ENCODE measurements at places on chromosomes 7 and 10.

GRCh38 chr7:140674899-140675701 lies 2.4 kb downstream of the ADCK2 start:
- no peak for DNase-seq

DNA sequence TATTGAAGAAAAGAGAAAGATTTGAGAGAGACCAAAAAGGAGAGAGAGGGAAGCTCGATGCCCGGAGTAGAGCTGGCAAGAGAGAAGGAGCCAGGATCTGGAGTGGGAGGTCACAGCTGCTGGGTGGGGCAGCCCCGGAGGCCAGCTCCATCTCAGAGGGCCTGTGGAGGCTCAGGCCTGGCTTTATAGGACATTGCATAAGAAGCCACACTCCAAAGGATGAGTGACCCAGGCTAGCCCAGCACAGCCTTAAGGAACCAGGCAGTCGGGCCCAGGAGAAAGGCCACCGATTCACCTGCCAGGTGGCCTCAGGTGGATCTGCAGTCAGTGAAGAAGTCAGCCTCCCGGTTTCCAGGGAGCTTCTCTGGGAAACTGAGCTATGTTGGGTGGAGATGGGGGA lies 676 bp downstream of the PLAC9 start:
- no peak for DNase-seq

DNA sequence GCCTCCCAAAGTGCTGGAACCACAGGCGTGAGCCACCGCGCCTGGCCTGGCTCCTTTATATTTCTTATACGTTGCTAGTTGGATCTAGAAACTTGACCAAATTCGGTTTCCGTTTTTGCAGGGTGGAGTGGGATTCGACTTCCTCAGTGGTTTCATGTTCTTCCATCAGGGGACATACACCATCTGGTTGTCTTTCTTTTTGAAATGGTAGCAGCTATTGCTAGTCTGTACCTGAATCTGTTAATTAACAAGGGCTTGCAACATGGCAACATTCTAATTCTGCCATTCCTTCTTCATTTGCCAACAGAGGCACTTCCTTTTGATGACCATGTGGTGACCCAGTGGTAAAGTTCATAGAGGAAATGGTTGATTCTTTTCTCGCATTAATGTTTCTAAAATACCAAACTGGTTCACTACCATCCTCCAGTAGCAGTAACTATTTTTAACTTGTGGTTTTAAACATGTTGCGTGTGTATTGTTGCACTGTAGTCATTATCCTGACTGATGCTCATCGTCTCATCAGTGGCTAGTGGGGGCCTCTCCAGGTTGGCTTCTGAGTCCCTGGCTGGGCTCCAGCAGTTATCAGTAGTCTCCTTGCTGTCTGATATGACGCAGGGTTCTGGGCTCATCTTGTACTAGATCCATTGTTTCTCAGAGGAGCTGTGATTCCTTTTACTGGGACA lies 159.2 kb downstream of the RGS10 start:
- DNase-seq = no peak

- DNase-seq = no peak
These were observed 3.5 kb downstream of the DLX5 start for GRCh38 chr7:97020996-97021746.

- no peak for DNase-seq
These were observed 11.8 kb upstream of the OPN4 start for GRCh38 chr10:86642499-86642898.

- DNase-seq = no peak
These were observed 88.1 kb downstream of the HIP1 start for GRCh38 chr7:75650681-75651080.

GRCh38 chr10:19815731-19816410 lies 361 bp upstream of the PLXDC2 start:
- DNase-seq = no peak

DNA sequence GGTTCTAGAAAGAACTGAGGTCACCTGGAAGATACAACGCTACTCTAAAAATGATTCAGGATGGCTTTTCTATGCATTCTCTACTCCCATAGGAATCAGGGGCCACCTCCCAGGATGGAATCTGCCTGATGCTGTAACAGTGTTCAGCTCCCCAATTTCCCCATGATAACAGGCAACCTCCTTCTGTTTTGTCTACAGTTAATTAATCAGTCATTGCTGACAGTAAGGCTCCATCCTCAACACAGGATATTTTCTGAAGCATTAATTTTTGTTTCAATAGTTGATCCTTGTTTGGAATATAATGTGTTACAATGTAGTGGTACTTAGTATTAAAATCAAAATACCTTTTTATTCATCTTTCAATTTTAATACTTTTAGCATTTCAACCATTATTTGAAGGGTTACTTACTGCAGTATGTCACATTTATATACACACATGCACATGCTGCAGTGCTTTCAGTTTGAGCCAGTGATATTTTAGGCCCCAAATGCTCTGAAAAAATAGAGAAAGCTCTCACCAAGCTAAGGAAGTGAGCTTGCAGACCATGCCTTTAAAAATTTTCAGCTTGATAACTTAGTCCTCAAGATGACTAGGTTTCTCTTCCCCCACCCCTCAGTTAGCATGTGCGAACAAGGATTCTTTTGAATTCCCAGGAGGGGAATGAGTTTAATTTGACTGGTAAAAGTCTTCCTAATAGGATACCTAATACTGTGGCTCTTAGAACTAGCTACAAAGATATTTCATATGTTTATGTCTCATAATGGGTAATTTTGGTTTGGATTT lies 592 bp upstream of the PIK3CG start:
- no peak for DNase-seq

- no peak for DNase-seq
These were observed 113.6 kb upstream of the ZMIZ1 start for GRCh38 chr10:78955206-78955605.

DNA sequence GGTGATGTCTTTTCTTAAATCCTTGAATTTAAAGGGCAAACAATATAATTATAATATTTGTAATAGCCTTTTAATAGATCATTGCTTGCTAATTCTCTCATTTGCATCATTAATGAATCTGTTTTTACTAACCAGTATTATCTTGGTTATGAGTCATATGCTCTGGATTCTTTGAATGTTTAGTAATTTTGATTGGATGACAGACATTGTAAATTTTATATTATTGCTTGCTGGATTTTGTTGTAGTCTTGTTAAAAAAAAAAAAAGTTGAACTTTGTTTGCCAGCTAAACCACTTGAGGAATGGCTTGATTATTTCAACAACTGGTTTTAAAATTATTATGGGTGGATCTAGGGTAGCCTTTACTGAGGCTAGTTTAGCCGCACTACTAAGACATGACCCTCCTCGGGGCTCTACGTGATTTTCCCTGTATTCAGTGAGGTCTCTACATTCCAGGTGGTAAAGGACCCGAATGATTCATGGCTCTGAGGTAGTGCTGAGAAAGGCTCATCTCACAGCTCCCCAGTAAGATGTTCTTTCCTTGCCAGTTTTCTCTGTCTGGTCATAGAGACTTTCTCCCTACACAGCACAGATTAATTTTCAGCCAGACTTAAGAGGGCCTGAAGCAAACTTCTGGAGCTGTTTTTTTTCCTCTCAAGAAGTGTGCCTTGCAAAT lies 8.5 kb downstream of the C10orf90 start:
- no peak for DNase-seq

DNA sequence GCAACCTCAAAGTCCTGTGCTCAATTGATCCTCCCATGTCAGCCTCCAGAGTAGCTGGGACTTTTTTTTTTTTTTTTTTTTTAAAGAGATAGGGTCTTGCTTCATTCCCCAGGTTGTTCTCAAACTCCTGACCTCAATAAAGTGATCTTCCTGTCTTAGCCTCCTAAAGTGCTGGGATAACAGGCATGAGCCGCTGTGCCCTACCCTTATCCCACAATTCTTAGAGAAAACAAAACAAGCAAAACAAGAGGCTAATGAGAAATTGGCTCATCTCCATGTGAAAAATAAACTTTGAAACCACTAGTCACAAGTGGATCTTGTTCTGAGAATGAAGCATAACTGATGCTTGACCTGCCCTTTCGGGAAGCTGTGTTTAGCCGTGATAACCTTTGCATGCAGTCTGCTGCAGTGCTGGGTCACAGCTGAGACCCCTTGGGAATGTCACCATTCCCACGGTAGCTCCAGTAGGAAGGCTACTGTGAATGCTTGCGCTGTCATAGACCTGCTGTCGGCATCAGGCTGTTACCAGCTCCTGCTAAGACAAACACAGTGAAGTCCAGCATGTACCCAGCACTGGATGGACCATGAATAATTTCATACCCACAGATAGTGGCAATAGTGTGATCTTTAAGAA lies 290.7 kb upstream of the KIAA1217 start:
- DNase-seq = no peak

- no peak for DNase-seq
These were observed 33.1 kb downstream of the AP5Z1 start for GRCh38 chr7:4808565-4808964.

GRCh38 chr10:29838539-29838938 lies 203.8 kb upstream of the SVIL start:
- DNase-seq = no peak

GRCh38 chr7:27220440-27220955 lies 20.6 kb upstream of the HOXA13 start:
- DNase-seq = no peak

DNA sequence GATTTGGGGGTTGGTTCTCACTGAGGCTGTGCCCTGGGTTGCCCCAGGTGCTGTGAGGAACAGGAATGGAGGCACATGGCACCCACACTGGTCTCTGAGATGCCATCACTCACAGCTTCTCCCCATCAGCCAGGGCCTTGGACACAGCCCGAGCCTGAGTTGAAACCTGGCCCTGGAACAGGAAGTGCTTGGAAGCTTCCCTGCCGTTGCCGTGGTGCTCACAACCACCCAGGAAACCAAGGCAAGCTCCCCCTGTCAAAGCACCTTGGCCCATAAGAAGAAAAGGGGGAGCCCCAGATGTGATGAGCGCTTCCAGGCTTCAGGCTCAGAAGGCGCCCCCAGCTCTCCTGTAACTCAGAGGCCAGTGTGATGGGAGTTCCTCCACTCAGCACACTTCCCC lies at the start of gene BTBD16:
BTBD16 (plus strand) TSS at position 221 of the 400 bp plus-strand sequence. CDS start 3,786 bp downstream, outside the sequence.
- DNase-seq = no peak

DNA sequence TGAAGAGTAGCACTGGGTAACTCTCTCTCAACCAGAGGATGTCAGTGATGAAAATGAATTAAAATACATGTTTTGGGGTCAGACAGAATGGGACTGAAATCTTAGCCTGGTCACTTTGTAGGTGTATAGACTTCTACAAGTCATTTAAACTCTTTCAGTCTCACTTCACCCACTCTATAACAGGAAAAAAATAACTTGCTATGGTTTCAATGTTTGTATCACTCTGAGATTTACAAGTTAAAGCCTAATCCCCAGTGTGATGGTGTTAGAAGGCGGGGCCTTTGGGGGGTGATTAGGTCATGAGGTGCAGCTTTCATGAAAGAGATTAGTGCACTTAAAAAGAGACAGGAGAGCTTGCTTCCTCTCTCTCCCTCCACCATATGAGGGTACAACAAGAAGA lies 134.8 kb downstream of the INHBA start:
- DNase-seq = no peak
